ENCODE measurements at places on chromosomes 6 and 20.

- DNase-seq, result no peak
Measured at GRCh38 chr20:38075161-38075998, 41.8 kb downstream of the RPRD1B start.

DNA sequence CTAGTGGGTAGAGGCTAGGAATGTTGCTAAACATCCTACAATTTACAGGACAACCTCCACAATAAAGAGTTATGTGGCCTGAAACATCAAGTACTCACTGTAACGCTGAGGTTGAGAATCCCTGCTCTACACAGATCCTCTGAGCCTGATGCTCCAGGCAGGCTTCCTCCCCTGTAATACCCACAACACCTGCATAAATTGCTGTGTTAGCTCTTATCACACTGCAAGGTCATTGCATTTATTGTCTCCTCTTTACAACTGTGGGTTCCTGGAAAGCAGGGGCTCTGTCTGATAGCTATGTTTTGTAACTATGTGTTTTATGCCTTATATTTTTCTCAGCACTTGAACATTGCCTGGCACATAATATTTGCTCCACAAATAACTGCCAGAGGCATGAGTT is 11.6 kb downstream of the RPP21 start:
- DNase-seq, result no peak

GRCh38 chr6:126722411-126722810 is 382.5 kb downstream of the CENPW start:
- no peak for DNase-seq

GRCh38 chr6:123640567-123641187 is 3.9 kb upstream of the TRDN start:
- peak; percentile 69 for DNase-seq

- DNase-seq, result no peak
Measured at GRCh38 chr20:61569825-61570224, 317.8 kb downstream of the CDH4 start.

- no peak for DNase-seq
Measured at GRCh38 chr6:34155471-34156300, 9.8 kb upstream of the GRM4 start.

GRCh38 chr6:26195376-26195923 is 108.2 kb downstream of the HFE start:
- DNase-seq, result peak; percentile 87

GRCh38 chr20:61699495-61700374 is 365.9 kb downstream of the TAF4 start:
- no peak for DNase-seq

GRCh38 chr20:33857722-33858563 is 46.8 kb downstream of the CHMP4B start:
- DNase-seq, result no peak

DNA sequence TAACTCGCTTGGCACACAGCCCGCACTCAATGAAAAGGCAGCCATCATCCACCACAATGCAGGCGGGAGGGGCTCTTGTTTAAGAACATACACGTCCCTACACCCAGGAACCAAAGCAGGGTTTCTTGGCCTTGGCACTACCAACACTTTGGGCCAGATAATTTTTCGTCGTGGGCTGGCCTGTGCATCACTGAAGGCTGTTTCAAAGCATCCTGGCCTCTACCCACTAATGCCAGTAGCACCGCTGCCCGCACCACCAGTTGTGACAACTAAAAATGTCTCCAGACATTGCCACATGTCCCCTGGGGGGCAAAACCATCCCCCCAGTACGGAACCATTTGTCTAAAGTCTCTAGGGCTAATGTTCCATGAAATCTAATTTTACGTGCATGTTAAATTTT is 13.0 kb downstream of the UQCC2 start:
- DNase-seq, result no peak

- DNase-seq, result no peak
Measured at GRCh38 chr20:53752971-53753879, 159.6 kb upstream of the ZNF217 start.

GRCh38 chr6:47126647-47127391 is 84.7 kb upstream of the ADGRF1 start:
- DNase-seq, result no peak

- DNase-seq, result no peak
Measured at GRCh38 chr6:25921525-25922203, 8.8 kb downstream of the SLC17A2 start.

DNA sequence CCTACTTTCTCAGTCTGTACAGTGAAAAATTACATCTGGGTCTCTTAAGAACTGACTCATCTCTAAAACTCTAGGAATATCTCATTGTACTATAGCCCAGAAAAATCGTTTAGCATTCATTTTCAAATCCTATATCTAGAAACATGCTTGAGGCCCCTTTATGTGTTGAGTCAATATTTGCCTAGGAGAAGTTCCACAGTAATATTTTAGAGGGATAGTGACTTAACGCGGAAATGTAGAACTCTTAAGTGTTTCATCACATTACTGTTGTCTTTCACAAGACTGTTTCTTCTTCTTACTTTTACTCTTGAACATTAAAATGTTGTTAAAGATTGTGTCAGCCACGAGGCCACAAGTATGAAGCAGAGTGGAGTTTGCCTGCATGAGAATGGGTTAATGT is 23.0 kb upstream of the MYLIP start:
- no peak for DNase-seq

- DNase-seq, result no peak
Measured at GRCh38 chr6:166343150-166343487, 774 bp upstream of the SFT2D1 start.

DNA sequence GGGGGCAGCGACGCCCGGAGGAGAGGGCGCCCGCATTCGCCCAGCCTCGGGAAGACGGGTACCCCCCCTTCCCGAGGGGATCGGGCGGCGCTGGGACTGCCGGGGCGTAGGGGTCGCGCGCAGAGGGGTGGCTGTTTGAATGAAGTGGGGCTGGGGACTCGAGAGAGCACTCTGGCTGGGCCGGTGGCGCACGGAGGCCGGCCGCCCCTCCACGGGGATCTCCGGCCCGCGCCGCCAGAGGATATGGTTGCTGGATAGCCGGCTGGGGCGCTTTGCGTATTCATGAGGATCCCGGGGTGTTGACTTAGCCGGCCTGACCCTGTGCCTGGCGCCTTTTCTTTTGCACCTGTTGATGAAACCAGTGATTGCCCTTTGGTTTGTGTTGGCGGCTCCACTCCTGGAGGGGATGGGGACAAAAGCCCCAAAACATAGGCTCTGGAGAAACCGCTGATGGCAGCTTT is 469 bp downstream of the SYNJ2 start:
- peak; percentile 57 for DNase-seq

Data from HAP-1 (cell line).